ENCODE measurements at places on chromosomes 1 and 21. TPM values are rescaled to one million over a fixed set of nuclear protein-coding genes. Genes with fewer than 3 reads are reported as not detected.

ADORA1 gene
- not detected for total RNA-seq

GREM2 gene
- not detected for total RNA-seq

MYOC gene
- total RNA-seq, result not detected

HMCN1 gene
- 2.5 TPM for total RNA-seq

S100A12 gene
- not detected for total RNA-seq

TM2D1 gene
- 38.0 TPM for total RNA-seq

RGL1 gene
- total RNA-seq, result 12.3 TPM

ASTN1 gene
- total RNA-seq, result not detected

GBP2 gene
- 27.1 TPM for total RNA-seq

All from mammary microvascular endothelial cell (primary cell).